Body of pancreas (tissue), 4 donors: ENCODE measurements at places on chromosomes 12 and 14.

DNA sequence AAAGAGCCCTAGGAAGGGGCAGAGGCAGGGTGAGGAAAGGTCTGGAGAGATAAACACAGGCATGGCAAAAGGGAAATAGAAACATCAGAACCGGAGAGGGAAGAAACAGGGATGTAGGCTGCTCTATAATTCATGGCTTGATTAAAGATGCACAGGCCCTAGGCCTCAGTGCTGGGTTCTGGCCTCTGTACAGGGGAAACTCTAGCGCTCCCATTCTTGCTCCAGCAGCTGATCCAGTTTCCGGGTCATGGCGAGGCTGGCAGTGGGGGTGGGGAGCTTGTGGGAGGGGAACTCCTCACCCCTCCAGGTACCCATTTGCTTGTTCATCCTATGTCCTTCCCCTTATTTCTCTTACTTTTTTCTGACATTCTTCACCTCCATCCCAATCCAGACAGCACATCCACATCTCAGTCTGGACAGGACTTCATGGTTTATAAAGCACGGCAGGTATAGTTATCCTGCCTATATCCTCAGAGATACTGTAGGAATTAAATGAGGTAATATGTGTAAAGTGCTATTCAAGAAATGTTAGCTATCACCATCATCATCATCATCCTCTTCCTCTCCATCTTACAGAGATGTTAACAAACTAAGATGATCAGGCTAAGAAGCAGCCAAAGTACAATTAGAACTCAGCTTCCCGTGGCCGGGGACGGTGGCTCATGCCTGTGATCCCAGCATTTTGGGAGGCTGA is 8.0 kb upstream of the GPR84 start:
- no peak for DNase-seq

- DNase-seq, result no peak
Observed at GRCh38 chr14:91890291-91890749, 23.0 kb upstream of the TC2N start.

- no peak for DNase-seq
Observed at GRCh38 chr12:109625131-109625559, 51.6 kb downstream of the MVK start.

DNA sequence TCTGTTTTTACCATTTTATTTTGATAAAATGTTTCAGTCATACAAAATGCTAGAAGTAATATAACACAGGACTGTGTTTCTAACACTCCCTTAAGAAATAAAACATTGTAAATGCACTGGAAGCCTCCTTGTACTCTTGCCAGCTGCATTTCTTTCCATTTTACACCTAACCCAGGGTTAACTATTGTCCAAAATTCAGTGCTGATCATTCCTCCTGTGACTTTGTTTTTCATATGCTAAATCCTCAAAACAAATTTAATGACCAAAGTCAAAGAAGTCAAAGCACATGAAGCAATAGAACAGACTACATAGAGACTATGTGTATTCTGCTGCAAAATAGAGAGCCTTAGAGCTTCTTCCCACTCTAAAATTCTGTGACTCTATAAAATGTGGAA is 420.3 kb upstream of the PRICKLE1 start:
- no peak for DNase-seq

DNA sequence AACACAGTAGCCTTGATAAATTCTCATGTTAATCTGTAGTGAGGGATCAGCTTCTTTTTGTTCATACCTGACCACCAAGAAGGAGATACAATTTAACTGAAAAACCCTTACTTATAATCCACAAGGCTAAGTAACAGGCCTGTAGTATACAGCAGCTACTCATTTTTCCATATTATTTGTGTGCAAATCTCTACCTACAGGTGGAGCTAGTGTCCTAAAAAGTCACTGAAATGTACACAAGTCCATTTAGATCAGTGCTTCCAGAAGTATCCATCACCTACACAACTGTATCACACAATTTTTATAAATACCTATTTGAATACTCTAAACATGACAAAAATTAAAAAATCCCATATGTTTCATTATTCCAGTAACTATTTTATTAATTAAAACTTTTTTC is 173.2 kb downstream of the SLC35F4 start:
- DNase-seq, result no peak

GRCh38 chr12:84222841-84223240 is 689.8 kb downstream of the SLC6A15 start:
- DNase-seq, result no peak

GRCh38 chr14:62162998-62163589 is 400.9 kb downstream of the SNAPC1 start:
- no peak for DNase-seq

DNA sequence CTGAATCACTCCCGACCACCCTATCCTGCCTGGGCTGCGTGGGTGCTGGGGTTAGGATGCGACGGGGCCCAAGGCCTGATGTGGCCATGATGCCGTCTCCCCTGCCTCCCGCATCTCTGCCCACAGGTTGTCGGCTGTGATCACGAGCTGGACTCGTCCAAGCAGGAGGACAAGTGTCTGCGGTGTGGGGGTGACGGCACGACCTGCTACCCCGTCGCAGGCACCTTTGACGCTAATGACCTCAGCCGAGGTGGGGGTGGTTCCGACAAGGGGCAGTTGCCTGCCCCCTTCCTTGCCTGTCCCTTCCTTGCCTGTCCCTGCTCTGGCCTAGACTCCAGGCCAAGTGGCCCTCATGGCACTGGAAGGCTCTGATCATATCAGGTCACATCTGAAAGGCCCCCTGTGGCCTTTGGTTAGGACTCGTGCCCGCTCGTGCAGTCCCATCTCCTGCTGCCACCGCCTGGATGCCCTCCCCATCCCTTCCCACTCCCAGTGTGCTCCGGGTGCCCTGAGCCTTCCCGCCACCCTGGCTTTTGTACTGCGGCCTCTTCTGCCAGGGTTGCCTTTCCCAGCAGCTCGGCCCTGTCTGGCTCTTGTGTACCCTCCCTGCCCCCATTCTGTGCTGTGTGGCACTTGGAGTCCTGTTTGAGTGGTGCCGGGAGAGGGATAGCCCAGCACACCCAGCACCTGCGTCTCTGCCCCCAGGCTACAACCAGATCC is 13.6 kb downstream of the PAPLN start:
- no peak for DNase-seq

DNA sequence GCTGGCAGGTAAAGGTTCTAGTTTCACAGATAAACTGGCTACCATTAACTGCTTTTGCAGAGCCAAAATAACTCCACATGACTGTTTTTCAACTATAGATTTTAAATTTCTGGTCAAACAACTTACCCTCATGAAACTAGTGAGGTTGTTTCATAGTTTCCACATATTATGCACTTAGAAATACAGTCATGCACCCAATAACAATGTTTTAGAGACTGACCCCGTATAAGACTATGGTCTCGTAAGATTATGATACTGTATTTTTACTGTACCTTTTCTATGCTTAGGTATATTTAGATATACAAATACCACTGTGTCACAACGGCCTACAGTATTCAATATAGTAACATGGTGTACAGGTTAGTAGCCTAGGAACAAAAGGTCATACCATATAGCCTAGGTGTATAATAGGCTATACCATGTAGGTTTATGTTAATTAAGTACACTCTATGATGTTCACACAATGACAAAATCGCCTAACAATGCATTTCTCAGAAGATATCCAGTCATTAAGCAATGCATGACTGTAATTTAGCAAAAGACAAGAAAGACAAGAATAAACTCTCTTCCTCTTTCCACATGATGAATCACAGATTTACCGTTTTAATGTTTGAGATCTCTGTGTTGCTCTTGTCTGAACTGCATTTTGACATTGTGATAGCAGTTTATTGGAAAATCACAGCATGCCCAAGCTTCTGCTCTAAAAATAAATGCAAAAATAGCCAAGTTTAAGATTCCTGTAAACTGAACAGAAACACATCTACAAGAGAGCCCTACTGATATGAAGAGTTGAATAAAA is 17.1 kb downstream of the DICER1 start:
- no peak for DNase-seq
